ENCODE measurements at places on chromosomes 6 and 20.

DNA sequence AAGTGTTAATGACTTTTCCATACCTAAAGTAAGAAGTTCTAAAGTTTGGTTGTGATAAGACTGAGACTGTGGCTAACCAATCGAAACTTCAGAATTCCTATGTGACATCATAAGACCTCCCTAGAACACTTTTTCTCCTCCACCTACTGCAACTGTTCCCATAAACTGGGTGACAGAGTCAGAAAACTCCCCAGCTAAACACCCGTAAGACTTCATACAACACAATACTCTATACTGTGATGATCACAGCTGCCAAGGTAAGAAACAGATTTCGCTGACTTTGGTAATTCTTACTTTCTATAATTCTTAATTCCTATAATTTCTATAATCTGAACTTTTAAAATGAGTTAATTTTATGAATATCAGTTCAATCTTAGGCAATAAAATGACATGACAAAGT lies at the start of gene PLN:
TSS of gene PLN (plus strand) at position 161 of the 400 bp plus-strand sequence. CDS start 10,626 bp downstream, outside the sequence.
- H3K27me3 ChIP-seq: no peaks in the 10 kb centered on the region
- H3K4me3 ChIP-seq: peak within 1 kb of the TSS; percentile 27
- no peaks in the 10 kb centered on the region for H3K36me3 ChIP-seq
- no peaks in the 10 kb centered on the region for H3K4me1 ChIP-seq
- peak within 1 kb of the TSS; percentile 49 for H3K27ac ChIP-seq

DNA sequence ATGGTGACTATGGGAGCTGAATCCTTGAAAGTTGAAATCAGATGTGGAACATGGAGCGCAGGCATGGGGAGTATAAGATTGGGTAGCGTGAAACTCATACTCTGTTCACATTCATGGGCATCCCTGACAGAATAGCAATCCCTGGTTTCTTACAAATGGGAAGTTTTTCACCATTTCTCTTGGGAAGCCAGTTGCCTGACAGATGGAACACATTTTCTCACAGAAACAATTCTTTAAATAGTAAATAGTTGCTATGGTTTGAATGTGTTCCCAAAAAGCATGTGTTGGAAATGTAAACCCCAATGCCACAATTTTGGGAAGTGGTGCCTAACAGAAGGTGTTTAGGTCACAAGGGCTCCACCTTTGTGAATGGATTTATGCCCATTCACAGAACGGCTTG lies 262.8 kb upstream of the HS3ST5 start:
- no peaks in the 10 kb centered on the region for H3K4me1 ChIP-seq
- H3K27me3 ChIP-seq: no peaks in the 10 kb centered on the region
- no peak overlapping the region for H3K4me3 ChIP-seq
- DNase-seq: no peak
- no peak overlapping the region for H3K27ac ChIP-seq

DNA sequence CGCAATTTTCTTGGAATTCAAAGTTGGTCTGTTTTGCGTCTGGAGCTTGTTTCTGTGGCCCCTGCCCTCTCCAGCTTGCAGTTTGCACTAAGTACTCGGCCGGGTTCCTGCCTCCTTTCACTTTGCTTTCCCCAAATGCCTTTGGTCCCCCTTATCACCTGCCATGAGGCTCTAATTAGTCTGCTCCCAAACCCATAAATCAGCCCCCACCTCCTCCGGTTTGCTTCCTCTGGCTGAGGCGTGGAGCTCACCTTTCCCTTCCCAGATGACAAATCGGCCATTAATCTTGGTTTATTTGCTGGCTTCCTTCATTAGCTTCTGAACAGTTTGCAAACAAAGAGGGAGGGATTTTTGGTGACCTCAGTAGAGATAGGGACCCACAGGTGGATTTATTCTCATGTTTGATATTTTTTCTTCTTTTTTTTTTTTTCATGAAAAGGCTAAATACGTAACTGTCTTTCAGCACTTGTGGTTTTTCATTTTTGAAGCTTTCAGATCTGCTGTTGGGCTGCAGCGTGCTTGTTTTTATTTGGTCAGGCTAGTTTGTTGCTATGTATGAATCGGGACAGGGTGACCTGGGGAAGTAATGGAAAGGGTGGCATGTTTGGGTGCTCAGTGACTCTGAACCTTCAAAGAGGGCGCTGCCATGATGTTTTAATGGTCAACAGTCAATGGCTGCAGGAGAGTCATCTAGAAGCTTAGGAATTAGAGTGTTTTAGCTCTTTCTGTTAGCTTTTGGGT lies 121.7 kb upstream of the JAG1 start:
- no peaks in the 10 kb centered on the region for H3K36me3 ChIP-seq
- H3K27me3 ChIP-seq: no peaks in the 10 kb centered on the region
- H3K4me3 ChIP-seq: no peak overlapping the region
- no peaks in the 10 kb centered on the region for H3K4me1 ChIP-seq
- H3K27ac ChIP-seq: no peak overlapping the region

GRCh38 chr6:25458485-25458884 lies 179.3 kb downstream of the CARMIL1 start:
- H3K4me3 ChIP-seq: no peak overlapping the region
- H3K27ac ChIP-seq: no peak overlapping the region
- no peak for DNase-seq
- no peaks in the 10 kb centered on the region for H3K4me1 ChIP-seq
- H3K36me3 ChIP-seq: no peaks in the 10 kb centered on the region
- no peaks in the 10 kb centered on the region for H3K27me3 ChIP-seq

- H3K27ac ChIP-seq: peak within 1 kb of the TSS; percentile 97
- H3K36me3 ChIP-seq: no peaks in the 10 kb centered on the region
- H3K4me3 ChIP-seq: peak within 1 kb of the TSS; percentile 80
- no peak for DNase-seq
- H3K4me1 ChIP-seq: no peaks in the 10 kb centered on the region
Measured at GRCh38 chr6:54846243-54846856, at the start of gene FAM83B. FAM83B (plus strand) TSS chr6:54846771; CDS start chr6:54870247, 23,476 bp downstream.

DNA sequence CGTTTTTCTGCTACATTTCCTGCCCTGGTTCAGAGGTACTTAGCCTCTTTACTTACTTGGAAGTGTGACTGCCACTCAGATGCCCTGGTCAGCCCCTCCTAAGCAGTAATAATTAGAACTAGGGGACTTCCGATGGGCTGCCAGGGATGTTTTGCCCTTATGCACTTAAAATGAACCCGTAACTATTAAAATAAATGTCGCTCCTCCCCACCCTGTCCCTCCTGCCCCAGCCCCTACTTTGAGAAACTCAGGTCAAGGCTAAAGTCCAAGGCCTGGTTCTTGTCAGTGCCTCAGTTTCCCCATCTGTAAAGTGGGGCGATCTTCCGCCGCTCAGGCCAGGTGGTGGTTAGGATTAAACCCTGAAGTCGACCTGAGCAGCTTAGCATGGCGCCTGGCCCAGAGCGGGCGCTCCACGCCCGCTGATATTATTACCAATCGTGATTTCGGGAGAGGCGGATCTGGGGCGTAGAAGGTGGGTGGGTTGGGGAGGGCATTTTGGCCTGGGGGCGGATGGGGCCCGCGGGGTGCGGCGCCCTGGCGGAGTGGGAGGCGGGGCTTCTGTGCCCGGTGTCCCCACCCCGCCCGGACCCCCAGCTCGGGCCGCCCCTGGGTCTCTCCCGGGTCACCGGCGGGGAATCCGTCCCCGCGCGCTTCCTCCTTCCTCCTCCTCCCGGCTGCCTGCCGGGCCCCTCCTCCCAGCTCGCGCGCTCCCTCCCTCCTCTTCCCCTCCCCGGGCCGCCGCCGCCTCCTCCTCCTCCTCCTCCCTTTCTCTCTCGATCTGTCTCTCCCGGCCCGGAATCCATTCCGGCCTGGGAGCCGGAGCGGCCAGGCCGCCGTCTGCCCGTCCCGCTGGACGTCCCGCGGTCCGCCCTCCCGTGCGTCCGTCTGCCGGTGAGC lies at the start of gene SRC:
TSS of gene SRC (plus strand) at position 802 of the 897 bp plus-strand sequence. CDS start 38,014 bp downstream, outside the sequence.
- H3K36me3 ChIP-seq: no peaks in the 10 kb centered on the region
- H3K4me3 ChIP-seq: peak within 1 kb of the TSS; percentile 57
- H3K4me1 ChIP-seq: peaks cover 56% of the 10 kb centered on the region

GRCh38 chr6:23454080-23454976 lies 671.7 kb upstream of the NRSN1 start:
- no peak for DNase-seq
- no peak overlapping the region for H3K4me3 ChIP-seq
- H3K27me3 ChIP-seq: no peaks in the 10 kb centered on the region
- no peak overlapping the region for H3K27ac ChIP-seq
- H3K4me1 ChIP-seq: no peaks in the 10 kb centered on the region
